ENCODE measurements at places on chromosomes 2 and 18.

GRCh38 chr2:203327582-203327900 lies 653 bp upstream of the ABI2 start:
- DNase-seq = no peak
- no peaks in the 10 kb centered on the region for H3K36me3 ChIP-seq
- H3K4me1 ChIP-seq = peaks cover 10% of the 10 kb centered on the region
- peak overlapping the region; percentile 96 for H3K4me3 ChIP-seq
- H3K27ac ChIP-seq = peak overlapping the region; percentile 85

- DNase-seq = peak; percentile 87
- no peaks in the 10 kb centered on the region for H3K27me3 ChIP-seq
- H3K4me1 ChIP-seq = peaks cover 54% of the 10 kb centered on the region
- H3K36me3 ChIP-seq = no peaks in the 10 kb centered on the region
- H3K4me3 ChIP-seq = peak overlapping the region; percentile 34
These were observed 107.4 kb downstream of the POLR1A start for GRCh38 chr2:85998071-85998991.

DNA sequence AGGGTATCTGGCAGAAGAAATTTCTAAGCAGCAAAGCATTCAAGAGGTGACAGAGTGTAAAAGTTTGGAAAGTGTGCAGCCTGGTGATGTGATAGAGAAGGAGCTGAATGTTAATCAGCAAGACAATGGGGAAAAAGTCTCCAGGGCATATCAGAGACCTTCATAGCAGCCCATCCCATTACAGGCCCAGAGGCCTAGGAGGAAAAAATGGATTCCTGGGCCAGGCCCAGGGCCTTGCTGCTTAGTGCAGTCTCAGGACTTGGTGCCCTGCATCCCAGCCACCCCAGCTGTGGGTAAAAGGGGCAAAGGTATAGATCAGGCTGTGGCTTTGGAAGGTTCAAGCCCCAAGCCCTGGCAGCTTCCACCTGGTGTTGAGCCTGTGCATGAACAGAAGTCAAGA lies 35.9 kb upstream of the ERMN start:
- no peaks in the 10 kb centered on the region for H3K4me1 ChIP-seq
- no peaks in the 10 kb centered on the region for H3K27me3 ChIP-seq
- DNase-seq = no peak
- no peaks in the 10 kb centered on the region for H3K36me3 ChIP-seq

GRCh38 chr2:235011929-235012631 lies 60.3 kb downstream of the SH3BP4 start:
- no peaks in the 10 kb centered on the region for H3K4me1 ChIP-seq
- H3K27me3 ChIP-seq = no peaks in the 10 kb centered on the region
- no peaks in the 10 kb centered on the region for H3K36me3 ChIP-seq

DNA sequence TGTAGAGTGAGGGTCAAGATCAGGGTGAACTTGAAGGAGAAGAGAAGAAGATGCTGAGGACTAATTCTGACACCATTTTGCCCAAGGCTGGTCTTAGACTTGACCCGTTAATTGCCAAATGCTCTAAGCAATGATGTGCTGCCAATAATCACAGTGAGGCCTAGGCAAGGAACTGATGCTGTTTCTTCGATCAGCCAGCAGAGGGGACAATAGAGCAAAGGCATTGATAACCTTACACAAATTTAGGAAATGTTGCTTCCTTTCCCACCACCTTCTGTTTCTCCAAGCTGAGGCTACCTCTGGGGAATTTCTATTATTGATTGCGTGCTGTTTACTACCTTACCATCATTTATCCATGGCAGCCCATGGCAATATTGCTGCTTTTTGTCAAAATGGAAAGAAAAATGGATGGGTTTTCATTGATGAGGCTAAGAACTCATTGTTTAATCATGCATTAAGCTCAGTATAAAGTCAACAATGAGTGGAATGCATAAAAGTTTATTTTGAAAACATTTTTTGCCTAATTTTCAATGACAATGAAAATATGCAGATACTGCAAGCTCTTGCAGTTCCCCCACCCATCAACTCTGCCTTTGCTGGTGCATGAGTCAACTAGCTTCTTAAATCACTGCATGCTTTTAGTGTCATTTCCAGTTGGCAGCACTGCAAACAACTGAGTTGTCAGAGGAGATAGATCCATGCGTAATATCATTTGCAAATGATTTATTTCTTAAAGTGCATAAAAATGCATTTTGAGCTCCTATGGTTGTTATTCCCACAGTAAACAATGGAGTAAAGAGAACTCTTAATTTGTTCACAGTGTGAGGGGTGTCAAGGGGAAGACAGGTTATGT lies 116.4 kb upstream of the NYAP2 start:
- H3K4me3 ChIP-seq = no peak overlapping the region
- H3K36me3 ChIP-seq = no peaks in the 10 kb centered on the region
- H3K27ac ChIP-seq = no peak overlapping the region
- no peak for DNase-seq
- no peaks in the 10 kb centered on the region for H3K4me1 ChIP-seq

DNA sequence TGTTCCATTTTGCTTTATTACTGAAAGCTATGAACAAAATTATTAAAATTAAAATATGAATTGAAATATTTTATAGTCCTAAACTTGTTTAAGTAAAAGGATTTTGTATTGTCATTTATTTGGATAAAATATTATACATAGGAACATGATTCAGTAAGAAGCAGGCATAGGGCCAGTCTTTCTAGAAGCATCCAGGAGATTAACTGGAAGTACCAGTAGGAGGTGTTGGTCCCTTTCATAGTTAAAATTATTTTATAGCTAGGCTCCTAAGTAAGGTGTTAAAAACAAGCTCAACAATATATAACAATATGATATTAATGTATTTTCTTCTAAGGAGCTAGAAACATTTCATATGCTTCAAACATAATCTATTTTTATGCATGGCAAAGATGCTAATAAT lies 43.7 kb downstream of the FIGN start:
- no peaks in the 10 kb centered on the region for H3K4me1 ChIP-seq
- H3K27me3 ChIP-seq = no peaks in the 10 kb centered on the region
- H3K27ac ChIP-seq = peak overlapping the region; percentile 75
- H3K4me3 ChIP-seq = no peak overlapping the region

DNA sequence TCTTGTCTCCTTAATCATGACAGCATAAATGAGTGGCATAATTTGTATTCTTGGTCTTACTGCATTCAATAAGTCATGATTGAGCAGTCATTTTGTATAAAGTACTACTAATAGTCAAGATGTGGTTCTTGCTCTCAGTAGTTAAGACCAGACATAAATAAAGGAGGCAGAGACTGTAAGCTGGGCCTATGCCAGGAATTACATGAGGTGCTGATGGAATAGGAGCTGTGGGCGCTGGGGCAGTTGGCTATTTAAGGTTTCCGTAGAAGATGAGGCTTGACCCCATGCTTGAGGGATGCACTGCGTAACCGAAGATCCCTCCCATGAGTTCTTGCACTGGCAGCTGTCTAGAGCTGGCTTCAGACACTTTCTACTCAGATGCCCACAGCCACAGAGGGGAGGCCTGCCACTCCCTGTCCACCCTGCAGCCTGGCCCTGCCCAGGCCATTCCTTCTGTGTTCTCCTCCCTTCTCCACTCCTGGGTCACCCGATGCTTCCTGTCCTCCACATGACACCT lies 150.9 kb upstream of the REV1 start:
- no peaks in the 10 kb centered on the region for H3K27me3 ChIP-seq
- H3K27ac ChIP-seq = no peak overlapping the region
- no peaks in the 10 kb centered on the region for H3K36me3 ChIP-seq
- H3K4me3 ChIP-seq = no peak overlapping the region

DNA sequence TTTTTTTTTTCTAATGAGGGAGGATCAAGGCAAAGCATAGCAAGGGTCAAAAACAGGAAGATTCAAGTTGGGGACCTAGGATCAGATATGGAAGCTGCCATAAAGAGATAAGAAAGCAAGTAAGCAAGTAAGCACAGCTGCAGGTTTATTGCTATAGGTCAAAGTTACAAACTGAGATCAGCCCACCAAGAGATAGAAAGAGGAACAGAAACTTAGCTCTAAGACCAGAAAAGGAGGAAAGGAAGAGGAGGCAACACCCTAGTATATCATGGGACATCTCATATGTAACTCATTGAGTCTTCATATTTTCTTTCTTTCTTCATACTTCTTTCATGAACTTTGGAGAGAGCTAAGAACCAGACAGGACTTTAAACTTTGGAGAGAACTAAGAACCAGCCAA lies 295.9 kb upstream of the CRIM1 start:
- no peaks in the 10 kb centered on the region for H3K36me3 ChIP-seq
- no peak for DNase-seq
- no peak overlapping the region for H3K27ac ChIP-seq
- no peaks in the 10 kb centered on the region for H3K4me1 ChIP-seq
- H3K27me3 ChIP-seq = no peaks in the 10 kb centered on the region
- H3K4me3 ChIP-seq = no peak overlapping the region

DNA sequence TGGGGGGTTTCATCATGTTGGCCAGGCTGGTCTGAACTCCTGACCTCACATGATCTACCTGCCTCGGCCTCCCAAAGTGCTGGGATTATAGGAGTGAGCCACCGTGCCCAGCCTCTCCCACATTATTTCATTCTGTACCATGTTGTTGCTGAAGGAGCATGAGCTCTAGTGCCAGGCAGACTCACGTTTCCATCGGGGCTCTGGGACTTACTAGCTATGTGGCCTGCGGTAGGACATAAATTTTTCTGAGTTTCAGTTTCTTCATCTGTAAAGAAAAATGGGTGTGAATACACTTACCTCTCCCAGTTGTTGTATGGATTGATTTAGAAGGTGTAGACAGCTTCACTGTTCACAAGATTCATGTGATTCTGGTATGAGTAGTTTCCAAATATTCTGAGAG lies 30.8 kb upstream of the CCL20 start:
- H3K27ac ChIP-seq = no peak overlapping the region
- H3K36me3 ChIP-seq = no peaks in the 10 kb centered on the region
- no peaks in the 10 kb centered on the region for H3K27me3 ChIP-seq
- no peak for DNase-seq

- H3K4me3 ChIP-seq = no peak overlapping the region
- DNase-seq = no peak
- H3K27me3 ChIP-seq = no peaks in the 10 kb centered on the region
- peaks cover 44% of the 10 kb centered on the region for H3K4me1 ChIP-seq
- no peak overlapping the region for H3K27ac ChIP-seq
These were observed 103.0 kb downstream of the MAPK4 start for GRCh38 chr18:50662775-50663383.

GRCh38 chr2:29987146-29987545 lies 65.8 kb upstream of the ALK start:
- DNase-seq = no peak
- no peaks in the 10 kb centered on the region for H3K4me1 ChIP-seq

DNA sequence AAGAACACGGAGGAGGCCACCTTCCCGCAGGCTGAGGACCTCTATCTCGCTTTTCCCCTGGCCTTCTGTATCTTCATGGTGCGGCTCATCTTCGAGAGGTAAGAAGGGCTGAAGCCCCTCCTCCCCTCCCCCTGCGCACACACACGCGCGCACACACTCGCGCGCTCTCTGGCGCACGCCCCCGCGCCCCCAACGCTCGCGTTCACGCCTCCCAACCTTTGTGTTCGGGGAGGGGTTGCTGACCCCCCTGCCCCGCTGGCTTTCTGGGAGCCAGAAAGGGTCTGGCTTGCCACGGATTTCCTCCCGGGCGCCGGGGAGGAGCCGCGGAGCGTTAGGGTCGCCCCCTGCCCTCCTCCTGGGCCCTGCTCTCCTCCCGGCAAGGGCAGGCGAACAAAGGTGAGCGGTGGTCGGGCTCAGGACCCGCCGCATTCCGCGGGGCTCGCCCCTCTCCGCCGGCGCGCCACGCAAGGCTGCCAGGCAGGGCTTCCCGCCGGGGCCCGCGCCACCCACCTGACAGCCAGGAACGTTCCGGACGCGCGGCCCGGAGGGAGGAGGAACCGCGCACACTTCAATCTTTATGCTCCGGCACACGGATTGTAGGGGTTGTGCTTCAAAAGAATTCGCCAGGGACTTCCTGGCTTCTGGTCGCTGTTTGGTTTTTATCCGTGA lies 583 bp downstream of the CERS6 start:
- peak overlapping the region; percentile 82 for H3K27ac ChIP-seq
- no peaks in the 10 kb centered on the region for H3K27me3 ChIP-seq
- H3K4me1 ChIP-seq = peaks cover 11% of the 10 kb centered on the region
- no peaks in the 10 kb centered on the region for H3K36me3 ChIP-seq

- no peak for DNase-seq
- H3K27me3 ChIP-seq = no peaks in the 10 kb centered on the region
- H3K4me1 ChIP-seq = peaks cover 4% of the 10 kb centered on the region
- no peak overlapping the region for H3K27ac ChIP-seq
- no peak overlapping the region for H3K4me3 ChIP-seq
These were observed 6.1 kb upstream of the CASP8 start for GRCh38 chr2:201254081-201254730.

GRCh38 chr2:133642791-133643191 lies 74.5 kb upstream of the NCKAP5 start:
- H3K27me3 ChIP-seq = no peaks in the 10 kb centered on the region
- H3K4me3 ChIP-seq = no peak overlapping the region
- no peak for DNase-seq
- H3K27ac ChIP-seq = no peak overlapping the region
- H3K36me3 ChIP-seq = no peaks in the 10 kb centered on the region
- H3K4me1 ChIP-seq = peaks cover 11% of the 10 kb centered on the region

DNA sequence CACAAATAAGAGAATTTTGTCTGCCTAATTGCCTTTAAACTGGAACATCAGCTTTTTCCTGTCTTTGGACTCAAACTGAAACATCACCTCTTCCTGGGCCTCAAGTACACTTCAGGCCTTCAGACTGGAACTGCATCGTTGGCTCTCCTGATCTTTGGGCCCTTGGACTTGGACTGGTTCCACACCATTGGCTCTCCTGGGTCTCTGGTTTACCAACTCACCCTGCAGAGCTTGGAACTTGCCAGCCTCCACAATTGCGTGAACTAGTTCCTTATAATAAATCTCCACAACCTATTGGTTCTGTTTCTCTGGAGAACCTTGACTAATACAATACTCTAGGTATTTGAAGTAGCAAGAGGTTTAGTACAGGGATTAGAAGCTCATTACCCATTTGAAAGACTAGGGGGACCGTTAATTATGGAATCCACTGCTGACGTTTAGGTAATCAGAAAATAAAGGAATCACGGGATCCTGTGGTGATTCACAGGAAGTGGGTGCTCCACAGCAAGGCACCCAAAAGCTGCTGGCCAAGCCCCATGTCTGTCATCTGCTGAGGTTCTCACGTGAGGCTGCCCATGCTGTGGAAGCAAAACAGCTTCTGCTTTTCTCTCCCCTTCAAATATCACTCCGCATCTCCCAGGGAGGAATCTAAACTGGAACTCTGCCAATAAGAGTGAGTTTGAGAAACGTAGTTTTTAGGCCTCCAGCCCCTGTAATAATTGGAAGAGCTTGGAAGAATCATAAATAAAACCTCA lies 20.0 kb upstream of the SGPP2 start:
- H3K4me1 ChIP-seq = no peaks in the 10 kb centered on the region
- no peak overlapping the region for H3K27ac ChIP-seq

GRCh38 chr2:119378566-119378965 lies 11.8 kb downstream of the DBI start:
- H3K27ac ChIP-seq = no peak overlapping the region
- H3K36me3 ChIP-seq = peaks cover 8% of the 10 kb centered on the region
- no peak for DNase-seq
- no peak overlapping the region for H3K4me3 ChIP-seq
- H3K4me1 ChIP-seq = no peaks in the 10 kb centered on the region
- no peaks in the 10 kb centered on the region for H3K27me3 ChIP-seq

Data from tibial artery (tissue), 4 donors.